ENCODE measurements at places on chromosomes 7 and 10.

GRCh38 chr10:61321041-61321857 is 131.9 kb downstream of the TMEM26 start:
- DNase-seq: no peak

GRCh38 chr10:43960477-43960876 is 311.8 kb upstream of the ZNF32 start:
- no peak for DNase-seq

DNA sequence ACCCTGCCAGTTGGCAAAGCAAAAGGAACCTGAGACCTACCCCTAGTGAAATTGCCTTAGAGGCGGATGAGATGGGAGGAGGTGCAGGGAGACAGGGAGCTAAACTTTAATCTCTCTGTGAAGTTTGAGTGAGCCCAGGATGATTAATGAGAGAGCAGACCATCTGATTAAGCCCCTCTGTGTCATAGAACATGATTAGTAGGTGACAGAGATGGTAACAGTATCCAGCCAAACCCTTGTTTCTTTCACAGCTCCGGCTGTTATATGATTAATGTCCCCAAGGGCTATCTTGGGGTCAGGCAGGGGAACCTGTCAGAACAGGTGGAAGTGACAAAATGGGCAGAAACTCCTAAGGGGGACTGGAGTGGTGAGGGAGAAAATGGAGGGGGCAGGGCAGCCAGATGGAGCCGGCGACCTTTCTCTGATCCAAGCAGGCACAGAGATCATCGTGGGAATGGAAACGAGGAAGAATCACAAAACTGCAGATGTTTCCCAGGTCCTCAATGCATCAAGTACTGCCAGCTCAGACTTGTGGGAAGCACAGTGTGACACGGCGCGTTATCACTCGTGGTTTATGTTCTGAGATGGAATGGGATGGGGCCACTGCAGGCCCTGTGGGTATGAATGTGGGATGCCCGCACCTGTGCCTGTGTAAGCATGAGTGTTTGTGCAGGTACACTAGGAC is 684.2 kb downstream of the LRMDA start:
- DNase-seq: no peak

DNA sequence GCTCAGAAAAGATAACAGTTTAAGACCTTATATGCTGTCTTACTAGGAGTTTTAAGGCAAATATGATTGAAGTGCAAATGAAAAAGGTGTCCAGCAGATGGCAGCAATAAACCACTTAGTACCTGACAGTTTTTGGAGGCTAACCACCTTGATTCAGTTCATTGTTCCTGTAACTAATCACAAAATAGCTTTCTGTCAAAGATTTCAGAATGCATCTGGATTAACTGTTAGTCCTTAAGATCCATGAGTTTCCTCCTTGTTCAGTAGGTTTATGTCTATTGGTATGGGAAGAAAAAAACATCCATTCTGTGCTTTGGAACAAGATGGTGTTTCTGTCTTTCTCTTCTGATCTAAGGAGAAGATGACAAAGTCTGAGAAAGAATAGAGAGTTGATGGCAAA is 46.6 kb downstream of the CCSER2 start:
- no peak for DNase-seq

- no peak for DNase-seq
Observed at GRCh38 chr7:2668401-2668800, 19.6 kb upstream of the AMZ1 start.

- DNase-seq: no peak
Observed at GRCh38 chr7:101436221-101436735, 73.6 kb downstream of the COL26A1 start.

DNA sequence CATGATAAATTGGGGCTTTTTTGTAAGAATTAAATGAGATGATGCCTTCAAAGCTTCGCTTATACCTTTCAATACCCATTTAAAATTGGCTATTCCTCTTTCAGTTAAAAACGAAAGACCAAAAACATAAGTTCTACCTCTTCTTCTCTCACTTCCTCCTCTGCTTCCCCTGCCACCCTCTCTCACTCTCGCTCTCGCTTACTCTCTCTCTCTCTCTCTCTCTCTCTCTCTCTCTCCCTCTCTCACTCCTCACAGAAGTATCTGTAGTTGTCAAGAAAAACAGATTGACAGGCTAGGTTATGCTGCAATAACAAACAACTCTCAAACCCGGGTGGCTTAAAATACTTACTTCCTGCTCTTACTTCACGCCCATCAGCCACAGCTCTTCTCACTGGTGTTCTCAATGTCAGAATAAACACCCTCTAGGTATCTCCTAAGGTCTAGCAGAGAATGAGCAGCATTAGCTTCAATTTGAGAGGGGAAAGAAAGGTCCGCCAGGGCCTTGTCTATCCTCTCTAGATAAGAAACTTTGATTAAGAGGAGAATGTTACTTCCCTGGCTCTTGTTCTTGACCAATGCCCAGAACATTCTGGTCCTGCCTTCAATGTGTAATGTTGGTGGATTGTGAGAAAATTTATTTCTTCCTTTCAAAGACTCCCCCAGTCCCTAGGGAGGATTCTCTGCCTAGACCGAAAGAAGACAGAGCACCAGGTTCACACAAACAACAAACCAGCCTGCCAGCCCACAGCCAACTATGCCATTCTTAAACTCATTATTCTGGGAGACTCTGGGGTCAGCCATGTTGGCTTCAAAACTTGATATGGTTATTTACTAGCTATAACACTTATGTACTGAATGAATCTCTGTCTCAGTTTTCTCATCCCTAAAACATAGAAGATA is 1028.7 kb downstream of the XPNPEP1 start:
- DNase-seq: no peak

DNA sequence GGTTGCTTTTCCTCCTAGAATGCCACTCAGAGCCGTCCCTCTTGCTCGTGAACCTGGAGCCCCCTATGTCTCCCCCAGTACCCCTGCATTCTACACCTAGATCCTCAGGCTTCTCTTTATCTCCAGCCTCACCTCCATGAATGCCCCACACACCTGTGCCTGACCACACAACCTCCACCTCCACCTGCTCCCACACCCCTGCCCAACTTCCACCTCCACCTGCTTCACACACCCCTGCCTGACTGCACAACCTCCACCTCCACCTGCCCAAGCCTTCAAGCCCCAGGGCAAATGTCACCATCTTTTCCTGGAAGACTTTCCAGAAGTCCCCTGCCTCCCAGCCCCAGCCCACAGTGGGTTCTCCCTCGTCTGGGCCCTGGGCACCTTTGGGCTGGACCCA is 6.9 kb upstream of the LFNG start:
- no peak for DNase-seq

DNA sequence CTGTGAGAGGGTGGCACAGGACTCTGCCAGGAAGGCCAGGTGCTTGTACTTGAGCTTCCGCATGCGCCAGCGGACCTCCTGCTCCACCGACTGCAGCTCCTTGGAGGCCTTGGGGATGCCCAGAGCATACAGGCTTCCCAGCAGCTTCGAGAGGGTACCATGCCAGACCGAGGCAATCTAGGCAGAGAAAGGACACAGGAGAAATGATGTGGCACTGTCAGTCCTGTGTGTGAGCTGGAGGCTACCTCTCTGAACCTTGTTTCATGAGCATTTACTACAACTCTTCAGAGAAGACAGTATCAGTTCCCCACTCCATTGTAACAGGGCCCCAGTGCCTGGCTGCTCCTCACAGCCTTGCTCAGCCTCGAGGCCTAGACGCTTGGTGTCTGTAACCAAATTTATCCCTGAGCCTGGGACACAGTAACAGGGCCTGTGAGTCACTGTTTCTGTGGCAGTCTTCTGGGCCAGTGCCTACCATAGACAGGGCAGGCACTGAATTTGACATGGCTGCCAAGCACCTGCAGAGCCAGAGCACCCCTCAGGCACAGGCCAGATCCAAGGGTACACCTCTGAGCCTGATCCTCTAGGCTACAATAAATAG is 5.8 kb downstream of the TBRG4 start:
- no peak for DNase-seq

Data from T-helper 17 cell (primary cell).